ENCODE measurements at places on chromosomes 5 and 9.

- DNase-seq: no peak
Measured at GRCh38 chr5:112154940-112155686, 264.0 kb downstream of the EPB41L4A start.

DNA sequence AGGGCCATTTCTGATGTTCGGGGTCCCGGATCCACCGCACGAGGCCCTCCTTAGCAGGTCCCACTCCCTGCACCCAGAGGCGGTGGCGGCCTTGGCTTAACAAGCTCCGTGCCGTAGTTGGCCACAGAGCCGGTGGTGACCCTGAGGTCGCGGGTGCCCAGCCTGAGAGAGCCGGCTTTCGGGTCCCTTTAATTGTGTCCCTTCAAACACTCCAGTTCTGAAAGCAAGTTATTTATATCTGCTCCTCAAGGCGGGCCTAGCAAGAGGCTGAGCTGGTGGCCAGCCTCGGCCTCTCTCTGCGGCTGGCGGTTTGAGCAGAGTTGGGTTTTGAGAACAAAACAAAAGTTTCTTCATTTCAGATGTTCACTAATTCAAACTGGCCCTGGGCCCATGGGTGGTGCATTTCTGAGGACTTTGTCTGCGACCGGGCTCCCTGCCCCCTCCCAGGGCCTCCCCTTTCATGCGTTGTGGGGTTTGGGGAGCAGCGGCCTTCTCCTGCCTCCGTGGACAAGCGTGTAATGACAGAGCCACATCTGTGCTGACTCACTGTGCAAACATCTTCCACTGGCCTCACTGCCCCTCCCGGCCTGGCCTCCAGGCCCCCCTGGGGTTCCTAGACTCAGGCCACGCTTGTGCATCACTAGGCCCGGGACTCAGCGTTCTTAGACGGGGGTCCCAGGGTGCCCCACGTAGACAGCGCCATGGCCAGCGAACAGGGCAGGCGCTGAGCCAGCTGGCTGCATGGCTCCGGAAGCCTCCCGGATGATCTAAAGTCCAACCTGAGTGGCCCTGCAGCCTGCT, 49.4 kb upstream of the COL5A1 start:
- DNase-seq: no peak

DNA sequence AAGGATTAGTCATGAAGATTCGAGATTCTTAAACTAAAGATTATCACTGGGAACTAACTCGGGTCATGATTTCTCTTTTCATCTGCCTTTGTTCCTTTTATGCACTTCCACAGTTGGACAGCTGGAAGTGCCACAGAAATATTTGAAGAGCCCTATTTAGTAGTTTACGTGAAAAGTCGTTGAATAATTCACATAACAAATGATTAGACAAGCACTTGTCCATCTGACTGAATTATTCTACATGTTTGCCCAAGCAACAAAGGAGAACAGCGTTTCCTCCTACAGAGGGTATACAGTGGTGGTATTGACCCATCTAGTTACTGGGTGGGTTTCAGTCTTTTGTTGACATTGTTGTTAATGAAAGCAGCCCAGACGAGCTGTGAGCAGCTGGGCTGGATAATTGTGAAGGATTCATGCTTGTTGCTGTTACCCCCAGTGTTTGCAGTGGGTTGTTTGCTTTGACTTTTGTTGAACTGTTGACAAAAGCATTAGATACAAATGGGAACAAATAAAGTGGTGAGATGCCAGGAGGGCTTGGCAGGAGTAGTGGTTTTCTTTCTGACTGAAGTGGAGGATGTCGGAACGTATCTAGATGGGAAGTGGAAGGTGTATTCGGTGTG, 96.2 kb downstream of the TLE4 start:
- DNase-seq: no peak

DNA sequence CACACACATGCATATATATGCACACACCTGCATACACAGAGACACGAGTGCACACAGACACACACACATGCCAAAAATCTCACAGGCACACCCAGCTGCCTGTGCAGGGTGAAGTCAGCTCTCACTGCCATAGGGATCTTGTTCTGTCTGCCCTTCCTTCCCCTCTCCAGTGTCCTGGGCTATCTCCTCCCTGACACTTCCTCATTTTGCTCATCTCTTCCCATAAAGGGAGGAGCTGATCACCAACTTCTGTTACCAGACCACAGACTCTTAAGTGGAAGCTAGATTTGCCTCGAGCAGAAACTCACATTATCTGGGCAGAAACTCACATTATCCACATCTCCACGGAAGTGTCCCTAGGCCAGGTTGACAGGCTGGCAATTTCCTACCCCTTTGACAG, 28.7 kb downstream of the LCP2 start:
- DNase-seq: no peak

GRCh38 chr5:64685866-64686265, 4.4 kb upstream of the SHISAL2B start:
- DNase-seq: no peak

- no peak for DNase-seq
Measured at GRCh38 chr5:171520300-171521174, 101.1 kb downstream of the FGF18 start.

GRCh38 chr9:137832830-137833590, 44.6 kb upstream of the CACNA1B start:
- DNase-seq: no peak
